ENCODE measurements at places on chromosomes 2 and 18.

GRCh38 chr2:28300485-28301341 lies 91.9 kb upstream of the FOSL2 start:
- no peak for DNase-seq

DNA sequence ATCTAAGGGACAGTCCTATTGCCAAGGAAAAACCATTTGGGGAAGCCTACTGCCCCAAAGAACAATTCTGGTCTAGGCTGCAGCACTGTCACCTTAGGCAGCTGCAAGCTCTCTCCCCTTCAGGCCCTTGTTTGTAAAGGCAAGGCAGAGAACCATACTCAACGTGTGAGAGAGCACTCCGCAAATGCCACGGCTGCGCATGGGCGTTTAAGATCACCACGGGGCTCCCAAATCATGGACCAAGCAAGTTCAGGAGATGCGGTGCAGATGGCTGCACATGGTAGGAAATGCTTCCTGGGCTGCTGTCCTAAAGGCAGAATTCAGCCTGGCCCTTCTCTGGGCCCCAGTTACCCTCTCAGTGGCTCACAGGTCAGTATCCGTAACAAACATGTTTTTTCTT lies 15.5 kb downstream of the ERFE start:
- DNase-seq, result no peak

GRCh38 chr18:78641689-78642231 lies 337.9 kb upstream of the SALL3 start:
- no peak for DNase-seq

DNA sequence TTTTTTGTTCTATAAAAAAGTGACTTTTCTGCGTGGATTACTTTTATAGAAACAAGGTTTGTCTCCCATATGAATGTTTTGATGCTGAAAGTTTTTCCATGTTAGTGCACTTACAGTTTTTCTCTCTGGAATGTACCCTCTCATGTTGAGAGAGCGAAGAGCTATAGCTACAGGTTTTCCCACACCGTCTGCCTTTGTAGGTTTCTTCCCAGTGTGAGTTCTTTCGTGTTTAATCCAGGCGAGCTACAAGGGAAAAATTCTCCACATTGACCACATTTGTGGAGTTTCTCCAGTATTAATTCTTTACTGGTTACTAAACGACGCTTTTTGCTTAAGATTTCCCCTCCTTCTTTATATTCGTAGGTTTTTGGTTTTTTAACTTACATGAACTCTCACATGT lies 85.1 kb downstream of the ACSL3 start:
- no peak for DNase-seq

DNA sequence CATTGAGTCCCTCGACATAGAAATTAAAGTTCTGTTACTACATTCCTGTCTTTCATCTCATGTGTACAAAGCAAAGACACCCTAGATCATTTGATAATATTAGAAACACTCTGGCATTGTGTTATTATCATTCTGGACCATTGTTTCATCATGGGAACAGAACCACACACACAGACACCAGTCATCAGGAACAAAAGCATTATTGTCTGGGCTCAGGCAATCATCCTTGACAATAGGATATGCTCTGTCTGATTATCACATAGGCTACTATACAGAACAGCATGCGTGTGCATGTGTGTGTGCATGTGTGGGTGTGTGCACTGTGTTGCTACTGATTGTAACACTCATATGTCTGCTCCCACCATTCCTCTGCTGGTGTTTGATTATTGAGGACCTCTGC lies 242.5 kb downstream of the SH3BP4 start:
- no peak for DNase-seq

- no peak for DNase-seq
Measured at GRCh38 chr2:44352510-44352909, 8.8 kb downstream of the PREPL start.

GRCh38 chr2:127424598-127425520 lies 6.6 kb downstream of the PROC start:
- no peak for DNase-seq

GRCh38 chr2:129117434-129117833 lies 798.8 kb upstream of the HS6ST1 start:
- DNase-seq, result no peak

GRCh38 chr18:44871771-44872170 lies 191.1 kb downstream of the SETBP1 start:
- DNase-seq, result no peak

DNA sequence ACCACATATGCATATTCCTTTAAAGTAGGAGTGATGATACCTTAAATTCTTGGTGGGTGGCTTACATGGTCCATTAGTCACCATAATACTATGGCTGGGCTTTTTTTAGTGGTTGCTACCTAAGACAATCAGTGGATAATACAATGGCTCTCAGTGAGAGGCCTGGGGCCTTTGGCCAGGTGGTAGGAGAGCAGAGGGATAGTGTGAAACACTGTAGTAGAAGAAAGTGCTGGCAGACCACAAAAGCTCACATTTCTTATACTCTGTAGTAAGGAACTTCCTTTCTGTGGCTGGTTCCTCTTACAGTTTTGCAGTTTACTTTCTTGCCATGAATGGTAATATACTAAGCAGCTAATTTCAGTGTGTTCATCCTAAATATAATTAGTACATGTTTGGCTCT lies 583.5 kb downstream of the XIRP2 start:
- no peak for DNase-seq

DNA sequence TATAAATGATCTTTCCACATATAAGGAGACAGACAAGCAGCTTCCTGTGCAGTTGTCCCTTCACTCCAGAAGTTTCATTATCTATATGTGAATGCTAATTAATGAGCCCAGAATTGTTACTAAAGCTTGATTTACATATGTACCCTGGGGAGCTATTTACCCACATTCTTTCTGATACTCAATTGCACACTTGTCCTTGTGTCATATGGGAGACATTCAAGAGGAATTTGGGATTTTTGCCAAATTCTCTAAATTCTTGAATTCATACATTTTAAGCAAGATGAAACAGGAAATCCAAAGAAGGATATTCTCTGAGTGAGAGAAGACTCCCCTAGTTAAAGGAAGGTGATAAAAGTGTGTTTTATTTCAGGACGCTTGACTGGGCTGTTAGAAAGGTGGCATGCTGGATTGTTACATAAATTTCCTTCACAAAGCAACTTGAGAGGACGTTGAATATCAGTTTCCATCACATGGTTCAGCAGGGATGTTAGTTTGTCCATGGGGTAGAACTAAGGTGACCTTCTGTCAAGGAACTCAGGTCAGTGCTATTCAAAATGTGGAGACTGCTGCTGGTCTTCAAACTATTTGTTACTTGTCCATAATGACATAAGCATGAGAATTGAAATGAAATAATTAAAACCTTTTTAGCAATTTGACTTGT lies 368.2 kb downstream of the IRS1 start:
- no peak for DNase-seq

DNA sequence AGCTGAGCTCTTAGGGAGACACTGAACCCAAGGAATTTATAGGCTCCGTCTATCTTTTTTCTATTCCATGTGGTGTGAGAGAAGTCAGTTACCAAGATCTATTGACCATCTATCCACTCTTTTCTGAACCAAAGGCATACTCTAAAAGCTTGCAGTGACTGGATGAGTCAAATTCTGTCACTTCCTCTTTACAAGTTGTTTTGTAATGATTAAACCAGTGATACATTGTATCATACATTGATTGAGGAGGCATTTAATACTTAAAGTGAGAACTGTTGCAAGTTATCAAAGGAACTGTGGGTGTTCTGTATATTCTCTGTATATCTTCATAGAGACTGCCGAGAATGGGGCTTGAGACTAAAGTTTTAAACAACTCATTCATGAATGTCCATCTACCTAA lies 188.8 kb downstream of the CAMKMT start:
- no peak for DNase-seq

GRCh38 chr18:40851014-40851429 lies 1104.0 kb upstream of the PIK3C3 start:
- DNase-seq, result no peak

GRCh38 chr18:6486764-6487426 lies 72.2 kb upstream of the L3MBTL4 start:
- DNase-seq, result no peak

- DNase-seq, result no peak
Measured at GRCh38 chr2:70745276-70745825, 22.6 kb downstream of the ADD2 start.

DNA sequence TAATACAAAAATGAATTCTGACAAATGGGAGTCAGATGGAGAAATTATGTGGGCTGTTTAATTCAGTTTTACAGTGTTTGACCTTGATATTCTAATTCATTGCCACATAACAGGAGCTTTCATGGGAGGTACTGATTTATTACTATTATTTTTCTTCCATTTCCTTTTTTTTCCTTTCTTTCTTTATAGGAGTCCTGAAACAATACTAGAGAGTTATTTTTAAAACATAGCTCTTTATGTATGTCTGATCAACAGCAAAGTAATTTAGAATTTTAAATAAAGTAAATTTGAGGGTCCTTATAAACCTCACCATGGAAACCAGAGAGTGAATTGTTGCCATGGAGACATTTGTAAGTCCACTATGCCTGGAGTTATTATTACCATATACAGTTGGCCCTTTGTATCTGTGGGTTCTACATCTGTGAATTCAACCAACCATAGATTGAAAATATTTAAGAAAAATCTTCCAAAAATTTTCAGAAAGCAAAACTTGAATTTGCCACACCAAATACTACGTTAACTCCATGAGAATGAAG lies 40.9 kb upstream of the PPP4R1 start:
- no peak for DNase-seq

- no peak for DNase-seq
Measured at GRCh38 chr2:164141271-164141670, 405.5 kb upstream of the FIGN start.

- no peak for DNase-seq
Measured at GRCh38 chr2:237194081-237194480, 108.4 kb downstream of the COPS8 start.

DNA sequence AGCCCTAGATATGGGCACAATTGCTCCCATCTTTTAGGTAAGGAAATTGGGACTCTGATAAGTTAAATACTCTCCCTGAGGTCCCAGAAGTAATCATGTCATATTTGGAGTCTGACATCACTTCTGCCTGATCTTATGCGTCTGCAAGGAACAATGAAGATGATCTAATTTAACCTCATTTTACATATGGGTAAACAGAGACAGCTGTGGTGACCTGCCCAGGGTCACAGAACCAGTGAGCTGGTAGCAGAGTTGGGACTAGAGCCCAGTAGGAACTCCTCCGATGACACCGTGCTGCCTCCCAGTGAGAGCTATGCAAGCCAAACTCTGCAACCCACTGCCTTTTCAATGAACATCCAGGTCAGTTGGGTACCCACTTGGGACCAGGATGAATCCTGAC lies 17.8 kb downstream of the CTAGE1 start:
- DNase-seq, result no peak

GRCh38 chr2:217911283-217912097 lies 91.3 kb downstream of the TNS1 start:
- no peak for DNase-seq

DNA sequence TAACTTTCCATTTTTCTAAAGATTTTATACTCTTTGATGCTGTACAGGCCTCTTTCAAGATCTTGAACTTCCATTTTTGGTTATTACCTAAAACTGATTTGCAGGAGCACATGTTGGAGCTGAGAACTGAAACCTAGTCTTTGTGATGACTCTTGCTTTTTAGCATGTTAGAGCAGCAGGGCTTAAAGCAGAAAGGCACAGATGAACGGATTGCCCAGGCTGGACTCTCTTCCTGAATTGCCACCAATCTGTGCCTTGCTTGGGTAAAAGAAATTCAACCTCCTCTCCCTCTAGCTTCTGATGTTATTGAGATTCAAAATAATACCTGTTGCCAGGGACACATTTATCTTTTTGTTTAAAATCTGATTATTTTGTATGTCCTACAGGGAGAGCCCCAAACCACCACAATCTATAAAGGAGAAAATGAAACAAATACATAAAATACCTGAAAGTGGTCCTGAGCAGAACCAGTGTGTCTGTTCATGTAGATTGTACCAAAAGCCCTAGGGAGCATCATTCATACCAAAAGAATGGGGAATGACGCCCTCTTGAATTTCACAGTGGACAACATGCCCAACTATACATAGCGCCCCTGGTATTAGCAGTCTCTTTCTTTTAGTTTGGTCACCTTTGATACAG lies 277.0 kb upstream of the MAP2 start:
- no peak for DNase-seq

GRCh38 chr18:58590254-58590653 lies 38.6 kb downstream of the ALPK2 start:
- no peak for DNase-seq

DNA sequence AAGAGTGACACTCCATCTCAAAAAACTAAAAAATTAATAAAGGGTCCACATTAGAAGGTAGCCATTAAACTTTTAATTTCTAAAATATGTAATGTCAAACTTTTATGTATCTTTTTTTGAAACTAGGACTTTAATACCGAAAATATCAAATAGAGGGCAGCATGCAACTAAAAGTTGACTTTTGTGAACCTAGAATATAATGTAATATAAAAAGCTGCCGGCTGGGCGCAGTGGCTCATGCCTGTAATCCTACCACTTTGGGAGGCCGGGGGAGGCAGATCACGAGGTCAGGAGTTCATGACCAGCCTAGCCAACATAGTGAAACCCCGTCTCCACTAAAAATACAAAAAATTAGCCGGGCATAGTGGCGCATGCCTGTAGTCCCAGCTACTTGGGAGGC lies 62.8 kb downstream of the INO80D start:
- DNase-seq, result no peak

GRCh38 chr2:236705295-236706105 lies 135.9 kb downstream of the ACKR3 start:
- no peak for DNase-seq

GRCh38 chr2:70103531-70104061 lies 16.3 kb downstream of the PCBP1 start:
- no peak for DNase-seq

GRCh38 chr2:182732736-182733135 lies 16.7 kb downstream of the DNAJC10 start:
- no peak for DNase-seq

- DNase-seq, result no peak
Measured at GRCh38 chr2:233009661-233010060, 3.4 kb downstream of the NGEF start.

GRCh38 chr2:165015052-165015642 lies 59.8 kb upstream of the SLC38A11 start:
- DNase-seq, result peak; percentile 23

GRCh38 chr2:14557111-14557510 lies 75.4 kb upstream of the LRATD1 start:
- DNase-seq, result no peak

DNA sequence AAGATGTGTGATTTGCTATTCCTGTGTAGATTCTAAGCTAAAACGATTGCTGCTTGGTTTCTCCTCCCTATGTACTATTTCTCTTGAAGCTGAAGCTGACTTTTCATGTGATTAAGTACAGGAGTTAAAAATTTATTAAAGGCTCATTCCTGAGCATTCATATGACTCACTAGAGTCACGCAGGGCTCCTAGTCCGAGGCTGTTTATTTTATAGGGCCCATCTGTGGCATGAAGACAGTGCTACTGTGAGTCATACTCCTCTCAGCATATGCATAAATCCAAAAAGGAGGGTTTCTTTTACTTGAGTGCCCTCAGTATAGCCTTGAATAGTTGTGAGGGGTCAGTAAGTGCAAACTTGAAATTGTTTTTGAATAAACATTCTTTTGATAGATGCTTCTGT lies 378.8 kb downstream of the PTPRM start:
- DNase-seq, result no peak

All from stimulated activated CD8-positive, alpha-beta memory T cell treated with anti-CD3 and anti-CD28 coated beads, Interleukin-7, amount 100 ng/mL, for 24 hours (primary cell).